ENCODE measurements at places on chromosomes 5 and 9.

DNA sequence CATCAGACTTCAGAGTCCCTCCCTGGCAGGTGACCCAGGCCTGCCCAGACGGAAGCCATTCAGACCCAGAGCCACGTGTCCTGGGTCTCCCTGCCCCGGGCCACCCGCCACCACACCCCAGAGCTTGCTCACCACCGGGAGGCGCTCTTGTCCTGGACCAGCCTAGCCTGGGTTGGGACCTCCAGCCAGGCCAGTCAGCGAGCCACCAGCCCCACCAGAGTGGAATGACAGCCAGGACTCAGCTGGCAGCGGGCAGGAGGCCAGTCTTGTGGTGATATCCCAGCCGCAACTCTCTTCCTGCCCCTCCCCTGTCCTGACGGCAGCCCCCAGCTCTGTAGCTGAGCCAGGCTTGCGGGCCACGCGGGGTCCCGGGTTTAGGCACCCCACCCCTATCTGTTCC, 1.7 kb upstream of the PTGDS start:
- no peaks in the 10 kb centered on the region for H3K27me3 ChIP-seq
- H3K4me1 ChIP-seq = no peaks in the 10 kb centered on the region
- no peak for DNase-seq
- H3K36me3 ChIP-seq = no peaks in the 10 kb centered on the region

DNA sequence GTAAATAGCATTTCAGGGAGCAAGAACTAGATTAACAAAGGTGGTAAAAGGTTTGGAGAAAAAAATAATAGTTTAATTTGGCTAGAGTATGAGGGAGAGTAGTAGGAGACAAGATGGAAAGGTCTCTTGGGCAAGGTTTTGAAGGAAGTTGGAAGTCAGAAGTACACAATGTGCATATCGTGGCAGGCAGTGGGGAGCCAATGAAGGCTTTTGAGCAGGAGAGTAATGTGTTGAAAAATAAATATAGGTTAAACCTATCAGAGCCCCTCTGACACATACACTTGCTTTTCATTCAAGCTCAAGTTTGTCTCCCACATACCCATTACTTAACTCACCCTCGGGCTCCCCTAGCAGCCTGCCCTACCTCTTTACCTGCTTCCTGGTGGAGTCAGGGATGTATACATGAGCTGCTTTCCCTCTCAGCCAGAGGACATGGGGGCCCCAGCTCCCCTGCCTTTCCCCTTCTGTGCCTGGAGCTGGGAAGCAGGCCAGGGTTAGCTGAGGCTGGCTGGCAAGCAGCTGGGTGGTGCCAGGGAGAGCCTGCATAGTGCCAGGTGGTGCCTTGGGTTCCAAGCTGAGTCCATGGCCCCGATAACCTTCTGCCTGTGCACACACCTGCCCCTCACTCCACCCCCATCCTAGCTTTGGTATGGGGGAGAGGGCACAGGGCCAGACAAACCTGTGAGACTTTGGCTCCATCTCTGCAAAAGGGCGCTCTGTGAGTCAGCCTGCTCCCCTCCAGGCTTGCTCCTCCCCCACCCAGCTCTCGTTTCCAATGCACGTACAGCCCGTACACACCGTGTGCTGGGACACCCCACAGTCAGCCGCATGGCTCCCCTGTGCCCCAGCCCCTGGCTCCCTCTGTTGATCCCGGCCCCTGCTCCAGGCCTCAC, at the start of gene CA9:
Gene CA9, plus strand, starts transcription at position 797 of the 893 bp plus-strand sequence. Its CDS starts 32 bp downstream, at position 829.
- no peak for DNase-seq
- no peaks in the 10 kb centered on the region for H3K27me3 ChIP-seq
- H3K36me3 ChIP-seq = no peaks in the 10 kb centered on the region
- no peak within 1 kb of the TSS for H3K27ac ChIP-seq
- H3K4me3 ChIP-seq = no peak within 1 kb of the TSS
- no peaks in the 10 kb centered on the region for H3K4me1 ChIP-seq

DNA sequence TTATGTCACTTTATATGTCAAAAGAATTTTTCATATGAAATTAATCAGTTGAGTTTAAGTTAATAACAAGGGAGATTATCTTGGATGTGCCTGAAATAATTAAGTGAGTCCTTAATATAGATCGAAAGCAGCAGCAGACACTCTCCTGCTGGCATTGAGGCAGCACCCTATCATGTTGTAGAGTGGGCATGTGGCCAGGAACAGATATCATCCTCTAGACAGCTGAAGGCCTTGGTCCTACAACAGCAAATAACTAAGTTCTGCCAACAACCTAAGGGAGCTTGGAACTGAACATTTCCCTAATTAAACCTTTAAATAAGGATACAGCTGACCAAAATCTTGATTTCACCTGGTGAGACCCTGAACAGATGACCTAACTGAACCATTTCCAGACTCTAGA, 25.8 kb upstream of the UGT3A1 start:
- H3K4me1 ChIP-seq = no peaks in the 10 kb centered on the region
- no peaks in the 10 kb centered on the region for H3K27me3 ChIP-seq
- peaks cover 5% of the 10 kb centered on the region for H3K36me3 ChIP-seq
- no peak for DNase-seq

- no peak overlapping the region for H3K4me3 ChIP-seq
- H3K27me3 ChIP-seq = peaks cover 13% of the 10 kb centered on the region
- no peak overlapping the region for H3K27ac ChIP-seq
- no peaks in the 10 kb centered on the region for H3K4me1 ChIP-seq
Observed at GRCh38 chr5:37833990-37834389, 5.9 kb downstream of the GDNF start.

- H3K27ac ChIP-seq = no peak overlapping the region
- DNase-seq = no peak
- H3K27me3 ChIP-seq = no peaks in the 10 kb centered on the region
- no peaks in the 10 kb centered on the region for H3K36me3 ChIP-seq
Observed at GRCh38 chr5:62685221-62685620, 106.6 kb downstream of the LRRC70 start.

DNA sequence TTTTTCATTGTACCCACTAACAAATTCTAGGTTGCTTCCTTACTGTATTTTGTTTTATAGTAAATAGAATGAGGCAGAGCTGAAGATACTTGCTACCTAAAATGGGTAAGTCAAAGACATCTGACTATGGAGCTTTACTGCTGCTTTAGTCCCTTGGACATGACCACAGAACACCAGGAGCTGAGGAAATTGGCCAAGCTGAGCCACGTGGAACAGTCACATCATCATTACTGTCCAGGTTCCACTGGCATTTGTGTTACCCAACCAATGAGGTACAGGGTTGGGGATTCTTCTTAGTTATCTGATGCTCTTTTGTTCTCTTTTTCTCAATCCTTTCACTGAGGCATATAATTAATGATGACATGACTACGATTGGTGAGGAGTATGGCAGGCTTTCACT, 47.1 kb downstream of the SSBP2 start:
- no peaks in the 10 kb centered on the region for H3K27me3 ChIP-seq
- no peaks in the 10 kb centered on the region for H3K4me1 ChIP-seq
- H3K27ac ChIP-seq = no peak overlapping the region
- H3K4me3 ChIP-seq = no peak overlapping the region

Measured in DND-41 (cell line).